ENCODE measurements at places on chromosomes 3 and 15. TPM values are rescaled to one million over a fixed set of nuclear protein-coding genes. Genes with fewer than 3 reads are reported as not detected.

Gene MCCC1
- 30.7 TPM for total RNA-seq

Gene ZPLD1
- total RNA-seq: not detected

Gene CCR2
- 2.9 TPM for total RNA-seq

Gene SERPINI2
- total RNA-seq: not detected

Gene SEMA7A
- 11.7 TPM for total RNA-seq

Gene DOCK3
- total RNA-seq: 3.8 TPM

Gene NMD3
- total RNA-seq: 43.4 TPM

Gene TM6SF1
- total RNA-seq: 0.61 TPM

Gene HEG1
- total RNA-seq: 5.5 TPM

DNA sequence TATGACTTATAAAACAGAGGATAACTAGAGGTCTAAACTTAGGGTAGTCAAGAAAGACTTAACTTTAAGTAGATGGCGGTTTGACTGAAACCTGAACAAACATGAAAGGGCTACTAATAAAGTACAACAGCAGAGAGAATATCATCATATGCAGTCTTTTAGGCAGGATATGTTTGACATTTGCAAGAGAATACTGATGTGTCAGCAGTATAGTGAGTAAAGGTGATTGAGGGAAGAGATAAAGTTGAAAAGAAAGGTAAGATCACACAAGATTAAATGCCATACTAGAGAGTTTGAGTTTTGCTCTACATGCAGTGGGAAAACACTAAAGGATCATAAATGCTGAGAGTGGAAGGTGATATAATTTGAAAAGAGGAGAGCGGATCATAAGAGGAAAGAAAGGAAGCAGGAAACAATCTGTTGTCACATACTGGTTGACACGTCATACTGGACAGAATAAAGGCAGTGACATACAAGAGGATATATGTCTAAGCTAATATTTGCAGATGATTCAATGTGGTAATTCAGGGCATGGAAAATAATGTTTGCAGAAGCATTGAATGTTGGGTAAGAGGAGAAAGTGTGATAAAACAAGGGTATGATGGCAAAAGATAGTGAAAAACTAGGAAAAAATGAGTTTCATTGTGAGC lies 223.0 kb downstream of the EPHA6 start:
- ATAC-seq: no peak

DNA sequence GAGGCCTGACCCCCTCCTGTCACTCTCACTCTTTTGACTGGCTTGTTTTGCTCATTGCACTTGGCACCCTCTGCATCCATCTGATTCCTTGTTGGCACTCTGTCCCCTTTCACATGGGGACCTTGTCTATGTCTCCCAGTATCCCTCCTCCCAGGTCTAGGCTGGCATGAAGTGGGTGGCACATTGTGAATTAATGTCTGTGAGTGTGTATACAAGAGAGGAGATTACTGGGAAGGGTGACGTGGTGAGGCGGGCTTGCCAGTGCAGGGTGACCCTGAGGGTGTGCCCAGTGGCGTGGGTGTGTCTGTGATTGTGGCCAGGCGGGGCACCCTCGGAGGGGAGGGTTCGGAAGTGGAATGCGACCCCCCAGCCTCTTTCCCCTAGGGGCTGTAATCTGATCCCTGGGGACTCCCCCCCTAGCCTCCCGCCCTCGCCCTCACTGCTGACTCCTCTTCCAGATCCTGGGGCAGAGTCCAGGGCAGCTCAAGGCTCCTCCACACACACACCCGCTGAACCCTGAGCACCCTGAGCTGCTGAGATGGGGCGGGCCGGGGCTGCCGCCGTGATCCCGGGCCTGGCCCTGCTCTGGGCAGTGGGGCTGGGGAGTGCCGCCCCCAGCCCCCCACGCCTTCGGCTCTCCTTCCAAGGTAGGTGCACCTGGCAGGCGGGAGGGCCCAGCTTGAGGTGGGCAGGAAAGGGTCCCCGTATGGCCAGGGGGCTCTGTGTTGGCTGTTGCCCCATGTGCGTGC lies at the start of gene SEMA3B:
SEMA3B (plus strand) TSS at position 445 of the 749 bp plus-strand sequence; CDS start at position 539, 94 bp downstream.
- ATAC-seq: no peak

GRCh38 chr15:101476756-101477155 lies 12.8 kb downstream of the PCSK6 start:
- ATAC-seq: no peak

All from activated T-helper 17 cell treated with anti-CD3 and anti-CD28 coated beads, Interleukin-2, amount 50 U/mL, for 72 hours (primary cell).